ENCODE measurements at places on chromosomes 16 and 17.

DNA sequence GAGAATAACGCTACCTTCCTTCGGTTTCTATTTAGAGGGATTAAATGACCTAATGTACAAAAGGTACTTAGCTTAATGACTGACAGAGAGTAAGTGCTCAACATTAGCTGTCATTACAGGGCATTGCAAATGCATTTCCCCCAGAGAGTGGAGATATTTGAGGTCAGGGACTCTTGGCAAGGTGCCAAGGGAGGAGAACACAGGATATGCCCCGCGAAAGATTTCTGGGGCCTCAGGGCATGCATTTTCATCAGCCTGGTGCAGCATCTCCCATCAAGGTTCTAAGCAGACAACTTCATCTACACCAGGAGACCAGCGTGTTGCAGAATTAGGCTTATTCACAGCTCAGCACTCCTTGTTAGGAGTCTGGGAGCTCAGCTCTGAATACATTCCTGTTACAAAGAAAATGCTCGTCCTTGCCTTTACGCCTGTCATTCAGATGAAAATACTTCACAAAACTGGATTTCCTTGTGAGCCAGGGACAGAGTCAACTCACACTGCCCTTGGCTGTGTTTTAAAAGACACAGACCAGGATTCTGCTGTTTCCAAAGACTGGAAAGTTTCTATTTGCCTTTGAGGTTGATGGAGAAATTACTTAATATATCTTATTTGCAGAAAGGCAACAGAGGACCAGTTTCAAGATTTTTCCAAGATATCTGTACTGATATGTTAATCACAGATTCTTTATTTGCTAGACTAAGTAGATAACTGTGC lies 108.2 kb downstream of the VAT1L start:
- no peak for DNase-seq

DNA sequence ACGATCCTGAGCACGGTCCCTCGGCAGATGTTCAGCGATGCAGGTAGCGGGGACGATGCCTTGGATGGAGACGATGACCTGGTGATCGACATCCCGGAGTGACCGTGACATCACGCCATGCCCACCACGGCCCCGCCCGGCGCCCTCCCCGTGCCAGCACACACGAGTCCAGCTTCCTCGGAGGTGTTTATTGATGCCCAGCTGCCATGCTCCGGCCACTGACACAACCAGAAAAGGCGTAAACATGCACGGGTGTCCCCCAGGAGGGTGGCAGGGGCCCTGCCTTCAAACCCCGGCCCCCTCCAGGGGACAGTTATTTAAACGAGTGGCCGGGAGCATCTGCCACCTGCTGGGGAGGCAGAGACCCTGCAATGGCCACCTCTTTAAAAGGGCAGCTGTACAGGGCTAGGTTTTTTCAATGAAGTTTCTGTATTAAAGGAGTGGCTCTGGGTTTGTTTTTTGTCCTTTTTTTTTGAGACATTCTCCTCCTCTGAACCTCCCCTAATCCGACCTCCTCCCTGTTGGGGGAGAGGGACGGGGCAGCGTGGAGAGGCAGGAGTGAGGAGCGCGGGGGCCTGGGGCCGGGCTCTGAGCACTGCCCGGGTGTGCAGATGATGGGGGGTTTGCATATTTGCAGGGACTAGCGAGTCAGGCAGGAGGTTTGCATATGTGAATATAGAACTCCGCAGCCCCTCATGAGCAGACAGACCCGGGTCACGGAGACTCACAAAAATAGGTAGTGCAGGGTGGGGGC lies 5.3 kb downstream of the DOC2A start:
- peak; percentile 48 for DNase-seq

DNA sequence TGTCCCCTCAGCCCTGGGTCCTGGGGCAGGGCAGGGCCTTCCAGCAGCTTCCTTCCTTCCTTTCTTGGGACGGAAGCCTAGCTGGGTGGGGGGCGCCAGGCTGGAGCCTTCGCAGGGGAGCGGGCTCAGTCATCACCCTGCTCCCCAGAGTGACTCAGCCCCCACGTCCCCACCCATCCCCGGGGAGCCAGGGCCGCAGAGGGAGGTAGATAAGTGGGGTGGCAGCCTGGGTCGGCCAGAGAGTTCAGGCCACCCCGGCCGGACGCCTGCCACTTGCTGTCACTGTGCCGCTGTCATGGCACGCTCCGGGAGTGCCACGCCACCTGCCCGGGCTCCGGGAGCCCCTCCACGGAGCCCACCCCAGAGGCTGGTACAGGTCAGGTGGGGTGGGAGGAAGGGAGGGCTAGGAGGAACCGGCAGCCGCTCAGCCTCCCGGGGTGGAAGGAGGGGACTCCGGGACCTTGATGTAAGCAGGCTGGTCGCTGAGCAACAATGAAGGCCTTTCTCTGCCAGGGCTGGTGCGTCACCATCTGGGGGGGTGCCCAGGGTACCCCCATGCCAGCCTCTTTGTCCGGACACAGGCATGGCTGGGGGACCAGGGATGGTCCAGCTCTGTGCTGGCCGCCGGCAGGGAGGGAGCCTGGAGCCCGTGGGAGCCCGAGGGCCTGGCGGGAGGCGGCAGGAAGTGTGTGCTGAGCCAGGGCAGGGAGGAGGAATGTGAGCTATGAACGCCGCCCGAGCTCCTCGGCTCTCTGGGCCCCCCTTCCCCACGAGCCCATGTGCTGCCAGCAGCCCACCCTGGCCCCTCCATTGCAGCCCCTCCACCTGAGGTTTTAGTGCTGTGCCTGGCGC lies 6.6 kb downstream of the NHERF2 start:
- no peak for DNase-seq

GRCh38 chr17:34641368-34641767 lies 62.0 kb downstream of the TMEM132E start:
- DNase-seq = no peak

DNA sequence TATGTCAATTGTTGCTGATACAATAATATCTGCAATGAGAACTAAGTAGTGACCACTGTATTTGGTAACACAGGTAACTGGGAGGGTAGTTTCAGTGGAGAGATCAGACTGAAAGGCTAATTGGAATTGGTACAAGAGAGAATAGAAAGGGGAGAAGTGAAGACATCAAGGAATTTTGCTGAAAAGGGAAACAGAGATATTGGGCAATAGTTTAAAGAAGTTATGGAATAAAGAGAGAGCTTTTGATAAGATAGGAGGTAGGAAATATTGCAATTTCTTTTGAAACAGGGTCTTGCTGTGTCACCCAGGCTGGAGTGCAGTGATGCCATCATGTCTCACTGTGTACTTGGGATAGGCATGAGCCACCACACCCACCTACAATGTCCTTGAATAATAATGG lies 26.9 kb upstream of the CDH11 start:
- DNase-seq = no peak

Data from activated naive CD8-positive, alpha-beta T cell treated with anti-CD3 and anti-CD28 coated beads for 36 hours (primary cell).